ENCODE measurements at places on chromosomes 7 and 10.

DNA sequence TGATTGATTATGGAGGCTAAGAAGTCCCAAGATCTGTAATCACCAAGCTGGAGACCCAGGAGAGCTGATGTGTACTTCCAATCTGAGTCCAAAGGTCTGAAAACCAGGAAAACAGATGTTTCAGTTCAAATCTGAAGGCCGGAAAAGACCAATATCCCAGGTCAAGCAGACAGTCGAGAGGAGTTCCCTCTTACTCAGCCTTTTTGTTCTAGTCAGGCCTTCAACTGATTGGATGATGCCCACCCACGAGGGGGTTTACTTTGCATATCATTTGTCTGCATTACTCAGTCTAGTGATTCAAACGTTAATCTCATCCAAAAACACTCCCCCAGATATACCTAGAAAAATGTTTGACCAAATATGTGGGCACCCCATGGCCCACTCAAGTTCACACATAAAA lies 7.4 kb upstream of the ARID5B start:
- H3K4me3 ChIP-seq = no peak overlapping the region
- H3K27ac ChIP-seq = no peak overlapping the region
- peaks cover 16% of the 10 kb centered on the region for H3K4me1 ChIP-seq
- DNase-seq = no peak
- H3K36me3 ChIP-seq = no peaks in the 10 kb centered on the region
- no peaks in the 10 kb centered on the region for H3K27me3 ChIP-seq

- peaks cover 10% of the 10 kb centered on the region for H3K36me3 ChIP-seq
- peak overlapping the region; percentile 89 for H3K4me3 ChIP-seq
- H3K4me1 ChIP-seq = peaks cover 5% of the 10 kb centered on the region
- H3K27ac ChIP-seq = no peak overlapping the region
- peaks cover 75% of the 10 kb centered on the region for H3K27me3 ChIP-seq
These were observed 1.1 kb downstream of the GRID1 start for GRCh38 chr10:86365346-86366032.

DNA sequence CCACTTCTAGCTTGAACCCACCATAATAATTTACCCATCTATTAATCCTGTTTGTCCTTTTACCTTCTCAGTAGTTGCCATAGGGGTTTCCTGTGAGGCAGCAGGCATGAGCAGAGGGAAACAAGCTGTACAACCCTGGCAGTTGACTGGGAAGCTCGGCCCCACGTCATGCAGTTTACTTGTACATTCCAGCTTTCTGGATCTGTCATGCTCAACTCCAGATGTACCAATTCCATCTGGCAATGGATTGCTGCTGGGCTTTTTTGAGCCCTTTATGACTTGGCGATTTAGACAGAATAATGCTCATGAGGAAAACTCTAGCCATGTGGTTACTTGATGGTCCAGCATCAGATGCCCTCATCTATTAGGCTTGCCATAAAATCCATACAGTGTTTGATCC lies 112.5 kb downstream of the GNAI1 start:
- no peak for DNase-seq
- H3K27me3 ChIP-seq = no peaks in the 10 kb centered on the region
- no peaks in the 10 kb centered on the region for H3K4me1 ChIP-seq
- H3K4me3 ChIP-seq = no peak overlapping the region

- no peak overlapping the region for H3K27ac ChIP-seq
- H3K4me3 ChIP-seq = no peak overlapping the region
- H3K27me3 ChIP-seq = no peaks in the 10 kb centered on the region
These were observed 140.0 kb upstream of the TPK1 start for GRCh38 chr7:144975882-144976281.

DNA sequence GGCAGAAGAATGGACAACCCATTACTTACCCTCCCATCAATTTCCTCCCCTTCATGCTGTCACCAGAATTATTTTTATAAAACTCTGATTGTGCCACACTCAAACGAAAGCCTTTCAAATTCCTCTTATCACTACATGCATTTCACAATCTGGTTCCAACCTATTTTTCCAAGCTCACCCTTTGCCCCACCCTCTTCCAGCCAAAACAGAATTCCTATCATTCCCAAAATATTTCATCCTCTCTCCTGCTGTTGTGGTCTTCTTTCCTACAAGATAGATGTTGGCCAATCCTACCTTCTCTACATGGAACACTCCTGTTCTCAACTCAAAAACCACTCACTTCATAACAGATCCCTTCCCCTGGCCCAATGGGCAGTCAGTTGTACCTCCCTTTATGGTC lies 111.5 kb downstream of the ELAPOR2 start:
- H3K4me3 ChIP-seq = no peak overlapping the region
- H3K27ac ChIP-seq = no peak overlapping the region
- DNase-seq = no peak
- peaks cover 7% of the 10 kb centered on the region for H3K27me3 ChIP-seq
- H3K36me3 ChIP-seq = no peaks in the 10 kb centered on the region

DNA sequence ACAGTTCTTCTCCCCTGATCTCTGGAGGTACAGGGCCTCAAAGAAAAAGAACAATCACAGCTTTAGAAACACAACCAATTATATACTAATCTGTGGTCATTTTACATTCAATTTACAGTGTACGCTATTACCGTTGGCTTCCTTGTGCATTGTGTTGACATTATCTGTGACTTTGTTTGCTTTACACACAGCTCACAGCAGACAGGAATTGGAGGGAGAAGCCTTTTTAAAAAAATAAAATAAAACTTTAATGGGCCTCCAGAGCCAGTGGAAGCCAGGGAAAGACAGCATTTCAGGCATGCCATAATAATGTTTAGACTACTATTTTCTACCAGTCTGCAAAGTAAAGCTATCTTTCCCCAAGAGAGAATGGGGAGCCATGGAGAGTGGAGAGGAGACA lies 179.0 kb upstream of the ADO start:
- peaks cover 9% of the 10 kb centered on the region for H3K27me3 ChIP-seq
- H3K4me1 ChIP-seq = no peaks in the 10 kb centered on the region
- H3K4me3 ChIP-seq = no peak overlapping the region
- no peak overlapping the region for H3K27ac ChIP-seq

DNA sequence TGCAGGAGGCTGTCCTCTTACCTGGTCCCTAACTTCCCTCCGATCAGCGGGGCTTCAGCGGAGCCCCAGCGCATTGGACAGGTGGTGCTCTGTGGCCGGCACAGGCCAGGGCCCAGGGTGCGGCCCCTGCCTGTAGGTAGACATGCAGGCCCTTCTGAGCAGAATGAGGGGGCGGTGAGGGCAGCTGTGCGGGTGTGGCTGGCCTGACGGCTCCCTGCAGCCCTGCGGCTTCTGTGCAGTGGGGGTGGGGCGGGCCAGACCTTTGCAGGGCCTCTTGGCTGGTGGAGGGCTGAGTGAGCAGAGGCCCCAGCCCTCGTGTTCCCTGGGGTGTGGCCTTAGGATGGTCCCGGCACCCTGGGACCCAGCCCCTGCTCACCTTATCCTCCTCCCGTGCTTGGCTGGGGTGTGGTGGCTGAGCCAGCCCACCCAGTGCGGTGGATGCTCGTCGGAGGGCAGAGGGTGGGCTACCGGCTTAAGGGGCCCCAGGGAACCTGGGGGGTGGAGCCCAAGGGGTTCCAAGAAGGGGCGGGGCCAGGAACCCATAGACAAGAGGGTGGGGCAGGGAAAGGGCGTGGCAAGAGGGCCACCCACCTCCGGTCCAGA lies 175.2 kb upstream of the TNRC18 start:
- H3K4me3 ChIP-seq = no peak overlapping the region
- no peak overlapping the region for H3K27ac ChIP-seq
- H3K4me1 ChIP-seq = peaks cover 18% of the 10 kb centered on the region
- H3K27me3 ChIP-seq = peaks cover 27% of the 10 kb centered on the region
- no peak for DNase-seq
- peaks cover 7% of the 10 kb centered on the region for H3K36me3 ChIP-seq

- no peak for DNase-seq
- H3K27me3 ChIP-seq = peaks cover 14% of the 10 kb centered on the region
- no peak overlapping the region for H3K27ac ChIP-seq
These were observed 59.6 kb downstream of the ZRANB1 start for GRCh38 chr10:125001313-125002046.

DNA sequence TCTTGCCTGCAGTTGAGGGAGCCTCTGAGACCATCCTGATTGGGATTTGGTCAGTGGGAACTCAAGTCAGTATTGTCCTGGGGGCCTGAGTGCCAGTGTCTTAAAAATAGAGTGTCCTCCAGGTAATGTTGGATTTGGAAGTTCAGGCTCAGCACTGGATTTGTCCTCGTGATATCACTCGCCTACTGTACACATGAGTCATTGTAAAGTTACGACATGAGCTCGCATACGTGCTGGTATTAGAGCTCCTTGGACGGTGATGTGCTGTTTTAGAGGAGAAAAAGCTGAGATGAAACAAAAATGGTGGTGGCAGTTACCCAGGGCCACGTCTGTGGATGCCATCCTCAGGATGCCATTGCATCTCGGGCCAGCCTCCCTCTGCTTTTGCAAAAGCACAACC lies 78.2 kb downstream of the MGMT start:
- H3K36me3 ChIP-seq = peaks cover 3% of the 10 kb centered on the region
- H3K4me3 ChIP-seq = no peak overlapping the region
- H3K27me3 ChIP-seq = no peaks in the 10 kb centered on the region

All from T-helper 17 cell (primary cell).